Fibroblast of skin of scalp (primary cell): ENCODE measurements at places on chromosomes 4 and X.

GRCh38 chr4:2750719-2751605 lies 5.2 kb downstream of the TNIP2 start:
- DNase-seq, result no peak

DNA sequence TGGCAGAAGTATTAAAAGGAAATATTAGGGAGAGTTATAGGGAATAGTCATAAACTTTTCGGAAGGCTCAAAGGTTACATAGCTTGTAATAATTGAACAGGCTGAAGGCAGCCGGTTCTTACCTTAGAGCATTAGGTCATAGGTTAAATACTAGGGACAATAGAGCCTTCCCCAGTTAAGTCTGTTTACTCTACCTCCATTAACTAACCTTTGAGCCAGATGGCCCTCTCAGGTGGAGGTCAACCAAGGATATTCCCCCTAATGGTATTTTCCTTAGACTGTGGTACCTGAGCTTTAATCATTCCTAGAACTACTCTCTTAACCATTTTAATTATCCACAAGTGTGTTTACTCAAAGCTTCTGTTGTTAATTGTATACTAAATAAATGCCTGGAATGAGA lies 920.9 kb upstream of the PABPC4L start:
- no peak for DNase-seq

DNA sequence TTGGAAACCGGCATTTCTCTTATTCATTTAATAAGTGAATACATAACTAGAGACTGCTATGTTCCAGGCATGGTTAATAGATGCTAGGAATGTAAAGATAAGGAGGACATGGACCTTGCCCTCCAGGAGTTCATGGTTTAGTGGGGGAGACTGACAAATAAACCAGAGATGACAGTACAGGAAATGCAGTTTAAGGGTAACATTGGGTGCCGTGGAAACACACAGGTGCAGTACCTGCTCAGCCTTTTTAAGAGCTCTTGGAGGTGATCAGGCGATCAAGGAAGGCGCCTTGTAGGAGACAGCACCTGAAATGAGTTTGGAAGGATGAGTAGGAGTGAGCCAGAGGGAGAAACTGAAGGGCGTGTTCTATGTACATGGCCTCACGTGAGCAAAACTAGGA lies 145.8 kb downstream of the AASDH start:
- no peak for DNase-seq

- DNase-seq, result peak; percentile 48
Measured at GRCh38 chrX:19544693-19545305, 29.5 kb upstream of the MAP3K15 start.

GRCh38 chr4:163618845-163619244 lies 124.4 kb downstream of the TMA16 start:
- no peak for DNase-seq

DNA sequence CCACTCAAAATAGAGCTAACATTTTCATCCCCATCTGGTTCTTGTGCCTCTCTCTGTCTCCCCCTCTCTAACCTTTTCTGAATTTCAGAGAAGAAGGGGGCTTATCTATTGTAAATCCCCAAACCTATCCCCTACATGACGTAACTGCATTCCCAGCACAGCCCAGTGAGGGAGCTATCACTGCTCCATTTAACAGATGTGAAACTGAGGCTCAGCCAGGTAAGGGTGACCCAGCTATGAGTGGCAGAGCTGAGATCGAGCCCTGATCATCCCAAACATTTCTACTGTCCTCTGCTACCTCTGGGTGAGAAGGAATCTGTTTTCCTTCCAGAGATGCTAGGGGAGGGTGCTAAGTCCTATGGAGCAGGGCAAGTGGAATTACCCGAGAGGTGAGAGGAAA lies 107.5 kb downstream of the SLC2A9 start:
- DNase-seq, result no peak

GRCh38 chr4:27020603-27021002 lies 160.0 kb downstream of the STIM2 start:
- no peak for DNase-seq

- DNase-seq, result peak; percentile 90
Measured at GRCh38 chr4:137705171-137705783, 173.0 kb upstream of the PCDH18 start.

DNA sequence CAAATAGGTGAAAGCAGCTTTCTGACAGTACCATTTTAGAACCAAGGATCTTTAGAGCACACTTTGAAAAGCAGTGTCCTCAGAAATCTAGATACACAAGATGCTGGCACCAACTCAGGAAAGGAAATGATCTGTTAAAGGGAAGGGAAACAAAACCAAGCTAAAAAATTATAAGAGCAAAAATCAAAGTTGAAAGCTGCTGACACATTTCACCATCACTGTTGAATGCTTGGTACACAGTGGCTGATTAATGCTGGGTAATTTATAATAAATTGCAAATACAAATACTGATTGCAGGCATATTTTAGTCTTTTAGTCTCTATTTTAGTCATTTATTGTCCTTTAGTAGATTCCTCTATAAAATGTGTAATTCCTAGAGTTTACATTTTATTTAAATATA lies 1540.1 kb upstream of the PCDH10 start:
- DNase-seq, result peak; percentile 7

- no peak for DNase-seq
Measured at GRCh38 chr4:126708716-126709115, 924.0 kb upstream of the INTU start.

GRCh38 chrX:9369802-9370291 lies 95.0 kb upstream of the TBL1X start:
- DNase-seq, result no peak

GRCh38 chrX:83966347-83966746 lies 105.4 kb downstream of the CYLC1 start:
- DNase-seq, result no peak

DNA sequence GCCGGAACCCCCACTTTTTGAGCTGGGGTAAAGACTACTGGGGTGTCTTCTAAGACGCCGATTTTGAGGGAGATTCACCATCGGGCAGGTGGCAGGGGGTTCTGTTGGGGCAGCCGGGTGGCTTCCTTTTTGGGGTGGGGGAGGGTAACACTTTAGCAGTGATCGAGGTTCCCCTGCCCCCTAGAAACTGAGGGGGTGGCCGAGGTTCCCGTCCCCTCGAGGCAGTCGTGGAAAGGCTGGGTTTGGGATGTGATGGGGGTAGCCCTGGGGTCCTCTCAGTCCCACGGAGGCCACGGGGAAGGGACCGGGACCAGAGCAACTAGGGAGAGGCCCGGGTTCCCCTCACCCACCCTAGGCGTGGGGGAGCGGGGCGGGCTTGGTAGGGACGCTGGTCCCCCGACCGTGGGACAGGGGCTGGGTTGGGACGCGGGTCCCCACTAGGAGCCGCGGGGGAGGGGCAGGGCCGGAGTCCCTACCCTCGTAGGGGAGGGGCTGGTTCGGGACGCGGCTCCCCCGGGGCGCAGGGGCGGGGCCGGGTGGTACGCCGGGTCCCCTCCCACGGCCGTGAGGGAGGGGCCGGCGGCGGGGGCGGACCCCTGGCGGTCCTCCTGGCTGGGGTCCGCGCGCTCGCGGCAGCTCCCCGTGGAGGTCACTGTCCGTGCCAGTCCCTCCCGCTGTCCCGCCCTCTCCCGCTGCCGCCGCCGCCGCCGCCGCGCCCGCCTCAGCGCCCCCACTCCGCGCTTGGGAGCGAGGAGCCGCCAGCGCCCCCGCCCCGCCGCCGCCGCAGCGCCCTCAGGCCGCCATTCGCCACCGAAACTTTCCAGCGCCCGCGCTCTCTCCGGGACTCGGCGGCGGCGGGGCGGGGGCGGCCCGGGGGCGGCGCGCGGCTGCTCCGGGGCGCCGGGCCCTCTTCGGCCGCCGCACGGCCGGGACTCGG lies at the start of gene TBL1X:
TSS of gene TBL1X (plus strand) at position 624 of the 937 bp plus-strand sequence. CDS start 188,529 bp downstream, outside the sequence.
- DNase-seq, result peak; percentile 74

DNA sequence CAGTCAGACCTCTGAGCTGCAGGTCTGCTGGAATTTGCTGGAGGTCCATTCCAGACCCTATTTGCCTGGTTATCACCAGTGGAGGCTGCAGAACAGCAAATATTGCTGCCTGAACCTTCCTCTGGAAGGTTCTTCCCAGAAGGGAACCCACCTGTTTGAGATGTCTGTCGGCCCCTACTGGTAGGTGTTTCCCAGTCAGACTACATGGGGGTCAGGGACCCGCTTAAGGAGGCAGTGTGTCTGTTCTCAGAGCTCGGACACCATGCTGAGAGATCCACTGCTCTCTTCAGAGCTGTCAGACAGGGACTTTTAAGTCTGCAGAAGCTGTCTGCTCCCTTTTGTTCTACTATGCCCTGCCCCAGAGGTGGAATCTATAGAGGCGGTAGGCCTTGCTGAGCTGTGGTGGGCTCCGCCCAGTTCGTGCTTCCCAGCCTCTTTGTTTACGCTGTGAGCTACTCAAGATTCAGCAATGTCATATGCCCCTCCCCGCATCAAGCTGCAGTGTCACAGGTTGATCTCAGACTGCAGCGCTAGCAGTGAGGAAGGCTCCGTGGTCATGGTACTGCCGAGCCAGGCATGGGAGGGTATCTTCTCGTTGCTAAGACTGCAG lies 44.1 kb upstream of the KDR start:
- peak; percentile 71 for DNase-seq

DNA sequence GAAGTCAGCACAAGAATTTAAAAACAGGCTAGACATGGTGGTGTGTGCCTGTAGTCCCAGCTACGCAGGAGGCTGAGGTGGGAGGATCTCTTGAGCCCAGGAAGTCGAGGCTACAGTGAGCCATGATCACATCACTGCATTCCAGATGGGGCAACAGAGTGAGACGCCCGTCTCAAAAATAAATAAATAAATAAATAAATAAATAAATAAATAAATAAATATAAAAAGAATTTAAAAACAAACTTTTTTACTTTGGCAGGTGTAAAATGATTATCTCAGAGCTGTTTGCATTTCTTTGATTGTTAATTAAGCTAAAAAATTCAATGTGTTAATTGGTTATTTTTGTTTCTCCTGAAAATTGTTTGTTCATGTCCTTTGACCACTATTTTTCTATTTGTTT lies 97.5 kb upstream of the RPS6KA3 start:
- no peak for DNase-seq
